ENCODE measurements at places on chromosomes 3 and 15. TPM values are rescaled to one million over a fixed set of nuclear protein-coding genes. Genes with fewer than 3 reads are reported as not detected.

Gene C3orf33
- total RNA-seq, result 2.1 TPM

Gene LHFPL4
- not detected for total RNA-seq

Gene VEPH1
- total RNA-seq, result 34.0 TPM

Gene CPLX3
- not detected for total RNA-seq

DNA sequence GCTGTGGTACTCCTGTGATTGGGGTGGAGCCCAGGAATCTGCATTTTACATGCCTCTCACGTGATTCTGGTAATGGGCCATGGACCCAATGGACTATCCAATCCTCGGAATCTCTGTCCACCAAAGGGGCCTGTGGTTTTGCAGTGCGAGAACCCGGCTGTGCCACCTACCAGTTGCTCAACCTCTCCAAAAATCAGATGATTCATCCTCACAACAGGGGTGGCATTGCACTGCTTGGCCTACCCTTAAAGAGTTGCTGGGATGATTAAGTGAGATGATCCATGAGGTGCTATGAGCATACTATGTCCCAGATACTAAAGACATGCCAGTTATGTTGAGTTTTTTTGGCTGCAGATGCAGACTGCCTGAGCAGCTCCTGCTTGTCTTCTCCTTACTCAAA is 5.1 kb downstream of the ANP32A start:
- DNase-seq, result peak; percentile 73
- H3K27me3 ChIP-seq, result no peaks in the 10 kb centered on the region
- no peaks in the 10 kb centered on the region for H3K36me3 ChIP-seq
- peaks cover 40% of the 10 kb centered on the region for H3K4me1 ChIP-seq

Gene PYGO1
- 5.4 TPM for total RNA-seq

Gene SLC28A1
- not detected for total RNA-seq

Gene ITIH1
- total RNA-seq, result not detected

- H3K36me3 ChIP-seq, result no peaks in the 10 kb centered on the region
- peaks cover 14% of the 10 kb centered on the region for H3K4me1 ChIP-seq
- H3K27ac ChIP-seq, result no peak overlapping the region
- no peak for DNase-seq
- H3K27me3 ChIP-seq, result no peaks in the 10 kb centered on the region
- H3K4me3 ChIP-seq, result no peak overlapping the region
Observed at GRCh38 chr3:15967577-15967976, 169.8 kb upstream of the ANKRD28 start.

GRCh38 chr3:49296781-49297411 is 19.9 kb upstream of the C3orf62 start:
- DNase-seq, result peak; percentile 41
- H3K27ac ChIP-seq, result peak overlapping the region; percentile 9
- H3K27me3 ChIP-seq, result no peaks in the 10 kb centered on the region
- peaks cover 66% of the 10 kb centered on the region for H3K36me3 ChIP-seq

DNA sequence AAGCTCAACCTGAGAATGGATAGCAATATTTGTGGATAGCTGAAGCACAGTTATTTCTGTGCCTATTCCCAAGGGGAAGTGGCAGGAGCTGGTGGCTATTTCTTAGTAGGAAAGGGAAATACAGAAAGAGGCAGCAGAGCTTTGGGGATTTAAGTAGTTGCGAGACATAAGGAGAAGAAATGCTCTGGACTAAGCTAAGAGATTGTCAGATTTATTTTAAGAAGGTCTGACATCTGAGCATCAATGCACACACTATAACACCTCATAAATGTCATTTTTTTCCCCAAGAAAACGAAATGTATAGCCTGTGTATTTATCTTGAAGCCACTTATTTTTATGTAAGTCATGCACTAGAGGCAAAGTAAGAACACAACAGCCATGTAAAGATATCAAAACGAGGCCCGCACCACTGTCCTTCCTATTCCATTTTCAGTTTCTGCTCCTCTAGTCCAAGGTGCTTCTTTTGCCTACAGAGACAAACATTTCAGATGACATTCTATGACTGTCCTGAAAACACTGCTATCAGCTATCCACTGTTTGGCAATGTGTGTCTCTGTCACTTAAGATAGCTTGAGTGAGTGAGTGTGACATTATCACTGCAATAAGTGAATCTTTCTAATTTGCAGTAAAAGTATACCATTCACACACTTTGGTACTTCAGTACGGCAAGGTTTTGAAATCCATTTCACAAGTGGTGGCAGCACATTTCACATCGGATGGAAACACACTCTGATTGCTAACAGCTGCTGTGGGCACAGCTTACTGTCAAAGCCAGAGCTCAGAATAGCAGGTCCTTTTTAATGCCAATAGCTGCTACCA is 62.7 kb upstream of the ICE2 start:
- DNase-seq, result no peak
- H3K36me3 ChIP-seq, result no peaks in the 10 kb centered on the region
- H3K27ac ChIP-seq, result no peak overlapping the region
- no peak overlapping the region for H3K4me3 ChIP-seq
- H3K27me3 ChIP-seq, result no peaks in the 10 kb centered on the region

Data from GM23248 (cell line).